ENCODE measurements at places on chromosomes 7 and 10.

GRCh38 chr10:62806251-62806650 lies 1.7 kb downstream of the ADO start:
- no peak for DNase-seq

- DNase-seq: no peak
Observed at GRCh38 chr7:45151967-45152366, 5.6 kb upstream of the RAMP3 start.

GRCh38 chr7:98211676-98212531 lies 665 bp downstream of the BHLHA15 start:
- no peak for DNase-seq

GRCh38 chr10:2700626-2701305 lies 366.6 kb upstream of the PFKP start:
- no peak for DNase-seq

GRCh38 chr7:29281782-29282541 lies 87.4 kb downstream of the CHN2 start:
- no peak for DNase-seq
